Calu3 (cell line): ENCODE measurements at places on chromosomes 7 and 10. TPM values are rescaled to one million over a fixed set of nuclear protein-coding genes. Genes with fewer than 3 reads are reported as not detected.

DNA sequence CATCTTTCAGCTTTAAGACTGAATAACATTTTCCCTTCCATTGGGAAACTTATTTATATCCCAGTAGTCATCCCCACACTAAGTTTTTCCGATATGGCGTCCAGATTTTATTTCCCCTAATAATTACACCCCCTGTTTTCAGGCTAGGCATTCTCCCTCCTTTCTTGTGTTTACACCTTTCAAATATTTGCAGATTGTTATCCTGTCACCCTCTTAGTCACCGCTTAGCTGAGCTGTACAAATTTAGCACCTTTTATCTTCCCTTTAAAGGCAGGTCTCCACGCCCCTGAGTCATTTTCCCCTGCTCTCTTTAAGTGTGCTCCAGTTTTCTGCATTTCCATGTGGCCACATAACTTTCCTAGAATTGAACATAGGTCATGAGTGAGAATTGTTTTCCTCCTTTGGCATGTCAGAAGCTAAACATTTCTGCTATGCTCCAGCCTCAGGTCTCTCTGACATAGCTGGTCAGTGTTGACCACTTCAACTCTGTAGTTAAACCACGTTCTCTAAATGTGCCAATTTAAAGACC, 47.4 kb downstream of the LRRC4 start:
- DNase-seq, result peak; percentile 6

DNA sequence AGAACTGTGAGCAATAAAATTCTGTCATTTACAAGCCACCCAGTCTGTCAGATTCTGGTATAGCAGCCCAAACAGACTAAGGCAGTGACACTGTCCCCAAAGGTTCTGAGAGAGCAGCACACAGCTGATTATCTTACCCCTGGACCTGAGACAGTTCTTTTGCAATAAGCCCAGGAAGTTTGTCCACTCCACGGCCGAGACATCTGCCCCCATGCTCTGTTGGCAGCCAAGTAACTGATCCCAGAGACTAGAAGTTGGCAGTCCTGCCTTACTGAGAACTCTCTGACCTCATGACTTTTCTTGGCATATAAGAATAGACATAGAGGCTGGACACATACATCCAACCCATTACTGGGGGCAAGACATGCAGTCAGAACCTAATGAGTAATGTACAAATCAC, 243.0 kb upstream of the GRB10 start:
- DNase-seq, result no peak

Gene SLC39A12
- not detected in 2 replicates for total RNA-seq

GRCh38 chr7:30032310-30033125, 4.3 kb downstream of the PLEKHA8 start:
- DNase-seq, result no peak

DNA sequence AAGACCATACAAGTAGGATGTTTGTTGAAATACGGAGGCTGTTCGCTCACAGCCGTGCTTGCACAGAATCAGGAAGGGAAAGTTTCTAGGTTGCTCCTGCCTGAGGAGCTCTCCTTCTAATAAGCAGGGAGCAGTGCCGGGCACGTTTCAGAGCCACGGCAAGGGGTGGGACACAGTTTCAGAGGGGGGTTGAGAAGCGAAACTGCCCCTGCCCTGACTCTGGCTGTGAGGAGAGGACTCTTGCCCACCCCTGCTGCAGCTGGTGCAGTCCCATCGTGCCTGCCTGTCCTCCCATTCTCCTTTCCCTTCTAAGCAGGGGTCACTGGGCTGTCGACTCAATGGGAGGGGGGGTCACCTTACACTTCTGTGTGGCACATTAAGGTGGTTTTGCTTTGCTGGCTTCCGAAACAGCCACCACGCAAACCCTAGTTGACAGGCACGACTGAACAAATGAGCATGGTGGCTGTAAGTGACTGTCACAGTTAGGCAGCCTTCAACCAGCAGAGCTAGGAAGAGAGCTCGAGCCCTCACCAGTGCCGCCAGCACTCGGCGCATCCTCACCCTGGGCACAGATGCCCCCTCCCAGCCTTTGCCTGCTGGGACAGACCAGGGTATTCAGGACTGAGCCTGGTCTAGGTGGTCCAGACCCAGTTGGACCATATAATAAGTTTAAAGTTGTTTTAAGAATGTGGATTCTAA, 37.5 kb downstream of the ZNF467 start:
- no peak for DNase-seq

GRCh38 chr10:130631142-130632096, 495.2 kb downstream of the GLRX3 start:
- DNase-seq, result no peak

DNA sequence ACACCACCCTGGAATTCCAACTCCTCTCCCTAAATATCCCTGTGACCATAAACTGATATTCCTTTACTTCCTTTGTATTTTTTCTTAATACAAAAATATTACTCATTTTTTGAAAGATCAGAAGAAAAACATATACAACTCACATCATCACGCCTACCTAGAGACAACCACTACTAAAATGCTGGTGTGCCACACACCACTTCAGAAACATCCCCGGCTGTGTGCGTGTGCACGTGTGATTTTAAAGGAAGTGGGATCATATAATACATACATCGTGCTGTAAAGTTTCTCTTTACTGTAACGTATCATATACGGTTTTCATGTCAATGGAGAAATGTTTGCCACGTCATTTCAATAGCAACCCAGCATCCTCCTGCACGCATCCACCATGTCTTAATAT, 76.5 kb downstream of the ITIH5 start:
- no peak for DNase-seq

DNA sequence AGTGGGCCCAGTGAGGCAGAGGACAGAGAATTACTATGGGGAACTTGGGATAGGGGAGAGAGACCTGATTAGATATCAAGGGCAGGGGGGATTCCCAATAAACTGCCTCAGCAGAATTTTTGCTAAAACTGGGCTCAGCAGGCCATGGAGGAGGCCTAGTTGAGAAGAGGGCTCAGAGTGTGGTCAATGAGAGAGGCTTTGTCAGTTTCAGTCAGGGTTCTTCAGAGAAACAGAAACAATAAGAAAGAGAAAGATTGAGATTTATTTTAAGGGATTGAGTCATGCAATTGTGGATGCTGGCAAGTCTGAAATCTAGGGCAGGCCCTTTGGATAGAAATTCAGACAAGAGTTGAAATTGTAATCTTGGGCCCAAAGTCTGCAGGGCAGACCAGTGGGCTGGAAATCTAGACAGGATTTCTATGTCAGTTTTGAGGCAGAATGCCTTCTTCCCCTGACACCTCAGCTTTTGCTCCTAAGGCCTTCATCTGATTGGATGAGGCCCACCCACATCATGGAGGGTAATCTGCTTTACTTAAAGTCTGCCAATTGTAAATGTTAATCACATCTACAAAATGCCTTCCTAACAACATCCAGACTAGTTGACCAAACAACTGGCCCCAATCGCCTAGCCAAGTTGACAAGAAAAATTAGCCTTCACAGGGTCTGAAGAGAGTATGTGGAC, 33.5 kb upstream of the CCSER2 start:
- no peak for DNase-seq

GRCh38 chr7:1646957-1647891, 22.9 kb upstream of the ELFN1 start:
- DNase-seq, result no peak

GRCh38 chr10:26665080-26666048, 32.1 kb upstream of the PDSS1 start:
- no peak for DNase-seq
